IMR-90 (cell line): ENCODE measurements at places on chromosomes 6 and 20. TPM values are rescaled to one million over a fixed set of nuclear protein-coding genes. Genes with fewer than 3 reads are reported as not detected.

The CLVS2 gene
- polyA plus RNA-seq: 0.02 TPM in 1 of 2 replicates, not detected in the other

GRCh38 chr20:9130521-9130920 is 61.6 kb downstream of the PLCB4 start:
- peak; percentile 44 for DNase-seq

The ARG1 gene
- not detected in 2 replicates for polyA plus RNA-seq

- no peak for DNase-seq
Measured at GRCh38 chr6:106356378-106356777, 4.1 kb upstream of the CRYBG1 start.

DNA sequence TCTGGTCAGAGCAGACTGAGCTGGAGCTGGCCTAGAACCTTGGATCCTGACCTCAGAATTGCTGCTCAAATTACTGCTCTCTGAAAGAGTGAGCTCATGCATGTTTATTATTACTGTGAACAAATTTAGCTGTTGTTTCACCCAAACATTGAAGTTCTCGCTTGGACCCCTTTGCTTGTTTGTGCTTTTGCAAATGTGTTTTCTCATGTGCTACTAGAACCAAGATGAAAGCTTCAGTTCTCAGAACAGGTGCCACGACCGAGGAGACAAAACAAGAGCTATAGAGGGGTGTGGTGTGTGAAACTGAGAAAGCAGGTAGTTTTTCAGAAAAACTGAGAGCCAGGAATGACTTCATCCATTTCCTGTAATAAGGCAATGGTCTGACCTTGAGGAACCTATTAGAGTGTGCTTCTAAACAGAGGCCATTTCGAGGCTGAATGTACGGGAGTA is 50.0 kb upstream of the ESR1 start:
- no peak for DNase-seq

- peak; percentile 85 for DNase-seq
Measured at GRCh38 chr6:85364344-85364743, 85.5 kb upstream of the NT5E start.

- DNase-seq: no peak
Measured at GRCh38 chr6:158744986-158745430, 74.2 kb downstream of the EZR start.

The FNDC1 gene
- polyA plus RNA-seq: 0.03 and 0.04 TPM in 2 replicates

GRCh38 chr6:113361014-113361645 is 496.0 kb upstream of the MARCKS start:
- DNase-seq: peak; percentile 85

- peak; percentile 11 for DNase-seq
Measured at GRCh38 chr6:134754013-134754690, 195.7 kb downstream of the ALDH8A1 start.

The TPBG gene
- 71.7 and 75.6 TPM in 2 replicates for polyA plus RNA-seq

The SLC4A11 gene
- 0.79 and 0.95 TPM in 2 replicates for polyA plus RNA-seq

The PRRT1 gene
- 0.87 and 0.99 TPM in 2 replicates for polyA plus RNA-seq

The DPPA5 gene
- polyA plus RNA-seq: not detected in 2 replicates

- no peak for DNase-seq
Measured at GRCh38 chr6:33049323-33050013, 24.0 kb downstream of the HLA-DPA1 start.

DNA sequence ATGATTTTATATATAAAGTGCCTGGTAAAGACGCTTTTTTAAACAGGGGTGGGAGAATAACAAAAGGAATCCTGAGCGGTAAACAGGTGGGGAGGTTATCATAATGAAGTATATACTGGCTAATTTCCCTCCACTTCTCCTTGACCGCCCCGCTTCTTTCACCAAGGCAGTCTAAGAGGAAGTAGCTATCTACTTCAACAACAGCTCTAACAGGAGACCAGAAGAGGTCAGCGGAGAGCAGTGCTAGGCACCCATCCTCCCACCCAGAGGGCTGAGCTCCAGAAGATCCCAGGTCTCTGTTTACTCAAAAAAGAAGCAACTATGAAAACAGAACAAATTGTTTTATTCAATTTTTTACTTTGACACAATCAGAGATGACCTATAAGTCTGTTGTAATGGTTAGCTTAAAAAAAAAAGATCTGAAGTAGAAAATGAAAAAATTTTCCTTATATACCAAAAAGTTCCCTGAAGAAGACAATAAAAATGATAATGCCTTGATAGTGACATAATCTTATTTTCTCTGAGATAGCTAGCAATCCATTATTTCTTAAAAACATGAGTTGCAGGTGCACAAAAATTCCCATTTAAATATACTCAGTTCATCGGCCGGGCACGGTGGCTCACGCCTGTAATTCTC is 141.1 kb downstream of the PDSS2 start:
- peak; percentile 63 for DNase-seq

DNA sequence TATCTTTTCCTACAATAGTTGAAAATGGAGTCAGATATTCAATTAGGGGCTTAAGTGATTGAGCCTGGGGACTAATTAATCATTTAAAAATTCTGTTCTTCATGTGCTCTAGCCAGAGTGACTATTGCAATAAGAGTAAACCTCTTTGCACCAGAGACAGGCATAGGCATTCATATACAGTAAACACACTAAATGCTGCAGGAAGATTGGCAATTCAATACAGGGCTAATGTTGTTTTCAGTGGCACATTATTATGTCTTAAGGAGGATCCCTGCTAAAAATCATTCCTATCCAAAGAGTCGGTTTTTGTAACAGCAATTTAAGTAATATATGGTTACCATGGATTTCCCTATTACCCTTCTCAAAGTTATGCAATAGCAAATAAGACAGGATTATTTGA is 1.2 kb downstream of the PDE7B start:
- DNase-seq: peak; percentile 27

DNA sequence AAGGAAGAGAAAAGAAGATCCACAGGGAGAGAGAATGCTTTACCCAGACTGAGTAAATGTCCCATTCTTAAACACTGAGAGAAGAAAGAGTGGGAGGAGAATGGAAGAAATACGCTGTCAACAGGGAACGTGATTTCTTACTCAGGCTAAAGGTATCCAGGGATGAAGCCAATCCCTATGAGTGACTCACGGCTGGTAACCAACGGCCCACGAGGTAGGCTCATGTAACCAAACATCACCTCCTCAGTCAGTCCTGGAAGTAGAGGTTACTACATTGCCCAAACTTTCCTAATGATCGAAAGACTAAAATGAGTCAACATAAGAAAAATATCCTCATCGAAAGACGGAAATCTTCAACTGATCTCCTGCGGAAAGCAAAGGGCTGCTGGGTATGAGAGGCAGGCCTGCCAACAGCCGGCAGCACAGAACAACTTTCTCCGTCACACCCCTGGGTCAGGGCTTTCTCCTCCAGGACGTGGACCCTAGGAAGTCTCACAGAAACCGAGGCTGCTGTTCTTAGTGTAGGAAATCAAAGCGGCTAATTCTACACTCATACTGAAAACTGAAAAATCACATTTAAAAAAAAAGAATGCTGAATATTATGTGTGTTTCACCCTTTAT is 292.6 kb downstream of the GMDS start:
- peak; percentile 100 for DNase-seq
